ENCODE measurements at places on chromosomes 6 and 20.

GRCh38 chr20:63625771-63626423, 1.0 kb downstream of the GMEB2 start:
- DNase-seq: no peak

DNA sequence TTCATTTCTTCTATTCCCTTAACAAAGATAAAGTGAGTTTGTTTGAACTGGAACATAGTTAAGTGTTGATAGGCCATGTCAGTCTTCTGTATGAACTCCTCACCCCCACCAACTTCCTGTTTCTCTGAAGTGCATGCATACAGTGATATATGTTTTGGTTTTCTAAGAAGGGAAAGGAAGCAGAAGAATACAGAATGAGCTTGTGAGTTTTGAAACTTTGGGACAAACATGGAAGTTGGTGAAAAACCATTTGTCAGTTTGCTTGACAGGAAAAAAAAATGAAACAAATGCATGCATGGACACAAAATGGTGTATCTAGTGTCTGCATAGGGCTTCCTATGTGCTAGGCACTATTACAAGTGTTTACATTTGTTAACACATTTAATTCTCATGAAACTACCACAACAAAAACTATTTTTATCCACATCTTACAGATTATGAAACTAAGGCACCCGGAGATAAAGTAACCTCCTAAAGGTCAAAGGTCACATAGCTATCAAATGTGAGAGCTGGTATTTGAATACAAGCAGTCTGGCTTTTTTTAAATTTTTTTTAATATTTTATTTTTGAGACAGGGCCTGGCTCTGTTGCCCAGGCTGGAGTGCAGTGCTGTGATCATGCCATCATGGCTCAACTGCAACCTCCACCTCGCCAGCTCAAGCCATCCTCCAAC, 105.9 kb downstream of the ADGRB3 start:
- no peak for DNase-seq

DNA sequence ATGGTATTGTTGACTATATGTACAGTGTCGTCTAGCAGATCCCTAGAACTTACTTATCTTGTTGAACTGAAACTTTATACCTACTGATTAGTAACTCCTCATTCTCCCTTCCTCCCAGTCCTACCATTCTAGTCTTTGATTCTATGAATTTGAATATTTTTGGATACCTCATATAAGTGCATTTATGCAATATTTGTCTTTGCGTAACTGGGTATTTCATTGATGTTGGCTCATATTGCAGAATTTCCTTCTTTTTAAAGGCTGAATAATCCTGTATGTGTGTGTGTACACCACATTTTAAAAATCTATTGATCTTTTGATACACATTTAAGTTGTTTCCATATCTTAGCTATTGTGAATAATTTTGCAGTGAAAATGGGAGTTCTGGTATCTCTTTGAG, 119.9 kb downstream of the SOX4 start:
- DNase-seq: no peak

DNA sequence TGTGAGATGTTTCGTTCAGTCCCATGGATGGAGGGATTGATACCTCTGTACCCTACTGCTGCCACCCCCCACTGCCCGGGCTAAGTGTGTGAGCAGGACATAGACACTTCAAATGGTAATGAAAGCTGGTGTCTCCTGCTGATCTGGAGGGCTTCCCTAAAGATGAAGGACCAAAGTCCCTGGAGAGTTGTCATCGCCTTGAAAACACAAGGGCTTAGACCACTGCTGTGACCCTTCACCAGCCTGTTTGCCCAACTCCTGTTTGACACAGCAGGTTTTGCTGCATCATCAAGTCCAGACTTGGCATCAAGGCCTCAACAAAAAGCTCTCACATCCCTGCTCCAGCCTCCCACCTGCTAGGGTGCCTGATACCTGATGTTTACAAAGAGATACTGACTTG, 57.9 kb upstream of the FAM8A1 start:
- no peak for DNase-seq

- no peak for DNase-seq
Measured at GRCh38 chr6:68196645-68197044, 438.4 kb upstream of the ADGRB3 start.

DNA sequence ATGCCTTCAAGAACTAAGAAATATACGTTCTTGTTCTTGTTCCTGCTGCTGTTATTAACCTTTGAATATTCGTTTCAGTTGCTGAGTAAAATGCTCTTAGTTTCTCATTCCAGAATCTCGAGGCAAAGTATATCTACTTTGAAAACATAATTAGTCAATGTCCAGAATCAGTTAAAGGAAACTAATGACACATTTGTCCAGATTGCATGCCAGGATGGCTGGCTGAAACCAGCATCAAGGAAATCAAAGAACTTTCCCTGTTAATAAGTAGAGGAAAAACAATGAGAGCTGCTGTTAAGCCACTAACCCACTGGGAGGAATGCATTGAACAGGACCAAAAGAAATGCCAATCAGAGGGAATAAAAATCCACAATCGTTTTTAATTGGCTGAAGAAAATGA, 196.9 kb downstream of the ALDH8A1 start:
- no peak for DNase-seq

GRCh38 chr20:8342391-8342790, 210.3 kb downstream of the PLCB1 start:
- no peak for DNase-seq

DNA sequence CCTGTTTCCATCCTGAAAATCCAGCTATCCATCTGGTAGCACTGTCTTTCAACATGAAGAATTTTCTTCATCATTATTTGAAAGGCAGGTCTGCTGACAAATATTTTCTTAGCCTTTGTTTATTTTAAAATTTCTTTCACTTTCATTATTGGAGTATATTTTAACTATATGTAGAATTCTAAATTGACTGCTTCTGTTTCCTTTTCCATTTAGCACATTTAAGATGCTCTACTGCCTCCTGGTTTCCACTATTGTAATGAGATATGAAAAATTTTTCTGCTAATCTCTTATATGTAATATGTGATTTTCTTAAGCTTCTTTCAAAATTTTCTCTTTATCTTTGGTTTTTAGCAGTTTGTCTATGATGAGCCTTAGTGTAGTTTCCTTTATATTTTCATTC, 97.3 kb downstream of the TBC1D32 start:
- no peak for DNase-seq

DNA sequence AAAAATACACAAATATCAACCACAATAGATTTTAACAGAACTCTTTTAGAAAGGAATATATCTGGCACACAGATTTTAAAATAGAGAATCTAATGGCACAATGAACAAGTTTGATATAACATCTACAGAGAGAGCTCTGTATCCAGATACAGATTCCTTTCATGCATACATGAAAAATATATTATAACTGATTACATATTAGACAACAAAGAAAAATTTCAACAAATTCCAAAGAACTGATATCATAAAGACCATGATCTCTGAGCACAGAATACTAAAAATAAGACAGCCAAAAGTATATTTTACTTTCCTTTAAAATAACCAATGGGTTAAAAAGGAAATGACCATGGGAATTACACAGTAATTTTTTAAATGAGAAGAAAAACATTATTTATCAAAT, 74.1 kb upstream of the MAP7 start:
- DNase-seq: no peak

GRCh38 chr6:26175428-26176181, 88.4 kb downstream of the HFE start:
- no peak for DNase-seq

- no peak for DNase-seq
Measured at GRCh38 chr6:119791736-119792135, 442.2 kb upstream of the MAN1A1 start.

- DNase-seq: no peak
Measured at GRCh38 chr6:83517500-83517899, 5.2 kb downstream of the PRSS35 start.

DNA sequence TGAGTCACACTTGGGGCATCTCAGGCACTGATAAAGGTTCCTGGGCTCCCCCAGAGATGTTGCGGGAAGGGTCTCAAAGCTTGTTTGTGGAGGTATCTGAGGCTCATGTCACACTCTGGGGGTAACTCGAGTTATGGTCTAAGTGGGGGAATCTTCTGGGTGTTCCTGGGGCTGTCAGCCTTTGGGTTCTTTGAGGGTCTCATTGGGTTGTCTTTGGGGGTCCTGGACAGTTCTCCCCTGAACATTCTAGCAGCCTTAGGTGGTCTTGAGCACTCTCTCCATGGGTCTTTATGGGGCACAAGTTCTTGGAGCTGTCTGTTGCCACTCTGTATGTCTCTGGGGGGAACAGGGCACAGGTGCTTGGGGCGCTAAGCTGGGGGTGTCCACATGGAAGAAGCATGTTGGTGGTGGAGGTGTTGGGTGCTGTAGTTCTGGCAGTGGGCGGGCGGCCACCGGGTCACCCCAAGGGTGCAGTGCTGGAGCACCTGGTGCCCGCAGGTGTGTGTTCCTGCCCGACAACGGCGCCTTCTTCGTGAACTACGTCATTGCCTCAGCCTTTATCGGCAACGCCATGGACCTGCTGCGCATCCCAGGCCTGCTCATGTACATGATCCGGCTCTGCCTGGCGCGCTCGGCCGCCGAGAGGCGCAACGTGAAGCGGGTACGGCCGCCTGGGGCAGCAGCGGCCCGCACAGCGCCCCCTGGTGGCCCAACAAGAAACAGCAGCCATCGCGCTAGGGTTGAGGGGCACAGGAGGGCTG, 7.1 kb upstream of the CAPN11 start:
- DNase-seq: no peak
